ENCODE measurements at places on chromosomes 11 and 22.

DNA sequence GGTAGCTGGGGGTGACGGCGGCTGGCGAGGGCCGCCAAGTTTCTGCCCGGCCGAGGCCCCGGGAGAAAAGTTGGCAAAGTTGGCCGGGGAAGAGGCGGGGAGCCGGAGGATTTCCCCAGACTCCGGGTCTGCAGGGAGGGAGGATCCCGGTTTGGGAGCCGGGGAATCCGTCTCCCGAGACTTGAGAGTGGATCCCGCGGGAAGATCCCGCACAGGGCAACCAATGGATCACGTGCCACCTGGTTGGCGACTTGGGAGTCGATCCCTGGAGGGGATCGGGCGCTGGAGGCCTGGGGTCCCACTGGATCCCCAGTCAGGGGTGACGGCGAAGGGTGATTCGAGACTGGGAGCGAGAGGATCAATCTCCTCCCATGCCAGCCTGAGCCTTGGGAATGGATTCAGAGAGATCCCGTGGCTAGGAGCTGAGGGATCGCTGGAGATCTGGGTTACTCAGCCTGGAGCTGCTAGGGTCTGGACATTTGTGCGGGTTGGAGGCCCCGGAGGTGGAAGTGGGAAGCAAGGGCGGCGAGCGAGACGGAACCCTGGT, 394 bp downstream of the KIAA1671 start:
- DNase-seq: peak; percentile 78

GRCh38 chr11:7246179-7246578, 5.5 kb upstream of the SYT9 start:
- DNase-seq: no peak

DNA sequence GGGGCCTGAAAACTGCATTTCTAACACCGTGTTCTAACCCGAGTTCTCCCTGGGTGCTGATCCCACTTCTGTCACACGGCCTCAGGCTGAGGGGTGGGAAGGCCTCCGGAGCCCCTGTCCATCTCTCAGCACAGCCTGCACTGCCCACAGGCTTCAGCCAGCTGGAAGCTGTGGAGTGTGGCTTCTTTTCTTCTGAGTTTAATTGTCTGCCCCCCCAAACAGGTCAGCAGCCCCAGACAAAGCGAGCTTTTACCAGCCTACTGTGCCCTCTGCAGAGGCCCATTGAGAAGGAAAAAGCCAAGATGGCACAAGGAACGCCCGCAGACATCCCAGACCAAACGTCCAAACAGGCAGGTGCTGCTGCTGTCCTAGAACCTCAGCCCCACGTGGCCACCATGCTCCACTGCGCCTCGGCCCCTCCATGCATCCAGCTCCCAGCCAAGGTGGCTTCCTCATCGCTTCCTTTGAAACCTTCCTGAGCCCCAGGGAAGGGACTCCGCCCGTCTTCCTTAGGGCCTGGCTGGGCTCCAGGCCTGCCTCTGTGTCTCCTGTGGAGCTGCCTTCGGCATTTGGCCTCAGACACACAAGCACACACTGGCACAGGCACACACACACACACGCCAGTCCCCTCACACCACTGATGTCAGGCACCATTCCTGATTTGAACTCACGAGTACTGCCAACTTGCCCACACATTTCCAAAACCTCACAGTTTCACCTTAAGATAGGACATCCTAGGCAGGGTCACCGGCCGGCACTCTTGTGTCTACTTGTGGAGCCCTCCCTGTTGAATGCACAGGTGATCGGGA, 1.7 kb downstream of the MOB2 start:
- DNase-seq: no peak

- DNase-seq: no peak
Measured at GRCh38 chr11:13140873-13141655, 131.9 kb downstream of the RASSF10 start.

DNA sequence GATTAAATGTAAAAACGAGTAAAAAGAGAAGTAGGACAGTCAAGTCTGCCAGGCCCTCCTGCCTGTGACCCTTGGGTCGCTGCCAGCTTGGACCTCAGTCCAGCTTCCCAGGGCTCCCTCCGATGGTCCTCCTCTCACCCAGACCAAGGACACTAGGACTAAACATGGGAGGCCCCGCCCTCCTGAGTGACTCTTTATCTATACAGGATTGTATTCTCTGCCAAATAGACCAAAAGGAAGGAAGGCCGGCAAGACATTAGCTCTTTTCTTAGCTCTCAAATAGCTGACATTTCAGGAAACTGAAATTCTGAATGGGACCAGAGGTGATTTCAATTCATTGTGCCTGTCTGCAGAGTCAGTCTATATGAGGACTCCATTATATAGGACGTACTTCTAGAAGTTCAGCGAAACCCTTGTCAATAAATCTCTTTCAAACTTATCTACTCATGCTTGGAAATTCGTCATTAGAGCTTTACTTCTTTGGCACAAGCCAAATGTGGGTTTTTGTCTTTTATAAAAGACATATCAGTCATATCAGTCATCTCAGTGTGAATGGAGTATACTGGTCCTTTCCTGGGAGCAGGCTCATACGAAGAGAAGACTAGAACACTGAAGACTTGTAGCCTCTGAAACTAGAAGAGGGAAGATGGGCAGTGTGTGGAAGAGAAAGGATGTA, 28.5 kb downstream of the ADORA2A start:
- DNase-seq: no peak

GRCh38 chr11:7543302-7543701, 29.5 kb downstream of the PPFIBP2 start:
- no peak for DNase-seq

- no peak for DNase-seq
Measured at GRCh38 chr11:1017269-1018005, 19.1 kb downstream of the MUC6 start.

DNA sequence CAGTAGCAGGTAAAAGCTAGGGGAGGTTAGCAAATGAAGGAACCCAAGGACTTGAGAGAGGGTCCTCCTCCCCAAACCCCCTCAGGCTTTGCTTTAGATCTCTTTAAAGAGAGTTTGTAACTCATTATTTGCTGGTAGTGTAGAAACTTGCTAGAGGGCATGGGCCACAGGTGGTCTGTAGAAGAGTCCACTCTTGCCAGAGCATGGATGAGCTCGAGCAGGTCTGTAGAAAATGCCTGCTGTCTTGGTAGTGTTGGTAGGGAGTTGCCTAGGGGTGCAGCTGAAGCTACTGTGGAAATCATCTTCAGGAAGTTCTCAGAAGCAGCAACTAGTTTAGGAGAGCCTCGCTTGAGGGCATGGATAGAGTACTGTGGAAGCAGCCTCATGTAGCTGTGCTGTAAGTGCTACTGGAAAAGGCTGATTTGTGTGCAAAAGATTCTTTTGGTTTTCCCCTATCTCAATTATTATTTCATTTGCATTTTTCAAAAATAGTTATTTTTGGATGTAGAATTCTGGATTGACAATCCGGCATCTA, 104.3 kb downstream of the TMEM135 start:
- no peak for DNase-seq

DNA sequence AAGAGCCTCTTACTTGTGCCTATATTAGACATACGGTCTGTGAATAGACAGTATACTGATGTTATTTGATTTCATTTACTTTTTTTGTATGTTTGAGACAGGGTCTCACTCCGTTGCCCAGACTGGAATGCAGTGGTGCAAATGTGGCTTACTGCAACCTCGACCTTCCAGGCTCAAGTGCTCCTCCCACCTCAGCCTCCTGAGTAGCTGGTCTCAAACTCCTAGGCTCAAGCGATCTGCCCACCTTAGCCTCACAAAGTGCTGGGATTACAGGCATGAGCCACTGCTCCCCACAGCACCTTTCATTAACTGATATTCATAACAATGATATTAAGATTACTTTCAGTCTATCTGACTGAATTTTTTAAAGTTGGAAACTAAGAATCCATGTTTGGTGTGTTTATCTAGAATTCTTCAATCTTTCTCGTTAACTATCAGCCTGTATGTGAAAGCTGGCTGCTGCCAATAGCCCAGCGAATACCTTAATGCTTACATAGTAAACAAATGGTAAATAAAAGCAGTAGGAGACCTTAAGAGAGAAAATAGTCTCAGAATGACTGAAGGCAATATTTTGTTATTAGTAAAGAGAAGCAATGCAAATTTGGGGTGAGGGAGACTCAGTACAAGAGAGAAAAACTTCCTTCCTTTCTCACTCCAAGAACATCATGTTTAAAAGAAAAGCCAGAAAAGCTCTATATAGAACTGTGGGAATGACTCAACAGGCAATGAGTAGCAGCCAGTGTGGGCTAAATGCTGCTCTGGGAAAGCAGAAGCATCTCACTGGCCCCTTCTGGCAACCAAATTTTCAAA, 101.9 kb downstream of the MRTFA start:
- DNase-seq: peak; percentile 65

DNA sequence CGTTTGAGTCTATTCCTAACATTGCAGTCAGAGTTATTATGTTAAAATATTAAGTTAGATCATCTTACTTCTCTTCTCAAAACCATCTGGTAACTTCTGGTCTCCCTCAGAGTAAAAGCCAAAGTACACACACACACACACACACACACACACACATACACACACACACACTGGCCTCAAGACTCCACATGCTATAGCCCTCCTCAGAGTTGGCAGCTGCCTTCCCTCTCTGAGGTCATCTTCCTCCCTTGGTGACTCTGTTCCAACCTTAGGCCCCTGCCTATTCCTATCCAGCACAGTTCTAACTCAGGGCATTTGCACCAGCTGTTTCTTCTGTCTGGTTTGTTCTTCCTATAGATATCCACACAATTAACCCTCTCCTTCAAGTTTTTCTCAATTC, 272.0 kb upstream of the SESN3 start:
- DNase-seq: no peak

DNA sequence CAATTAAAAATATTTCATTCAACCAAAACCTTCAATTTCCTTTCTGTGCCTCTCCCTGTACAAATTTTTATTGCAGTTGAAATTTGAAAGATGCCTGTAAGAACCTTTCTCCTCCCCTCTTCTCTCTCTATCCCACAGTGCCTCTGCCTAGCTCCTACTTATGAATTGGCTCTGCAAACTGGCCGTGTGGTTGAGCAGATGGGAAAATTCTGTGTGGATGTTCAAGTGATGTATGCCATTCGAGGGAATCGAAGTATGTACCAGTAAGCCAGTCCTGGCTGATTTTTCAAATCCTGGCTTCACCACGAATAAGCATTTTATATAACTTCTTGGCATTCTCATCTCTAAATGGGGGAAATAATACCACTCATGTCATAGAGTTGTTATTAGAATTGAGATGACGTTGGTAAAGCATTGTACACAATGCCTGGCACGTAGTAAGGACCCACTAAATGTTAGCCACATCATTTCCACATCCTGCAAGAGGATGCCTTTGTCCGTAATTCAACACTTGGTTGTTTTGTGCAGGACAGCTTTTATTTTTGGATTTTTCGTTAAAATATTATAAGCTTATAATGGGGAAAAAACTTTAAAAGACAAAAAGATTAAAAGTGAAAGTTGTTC, 6.0 kb downstream of the DDX25 start:
- no peak for DNase-seq

- DNase-seq: no peak
Measured at GRCh38 chr11:74043450-74043849, 34.6 kb upstream of the UCP3 start.

- DNase-seq: no peak
Measured at GRCh38 chr11:59610289-59610688, 5.3 kb downstream of the OSBP start.

Measured in AG20443 (cell line).